HEK293T (cell line): ENCODE measurements at places on chromosomes 12 and 14.

DNA sequence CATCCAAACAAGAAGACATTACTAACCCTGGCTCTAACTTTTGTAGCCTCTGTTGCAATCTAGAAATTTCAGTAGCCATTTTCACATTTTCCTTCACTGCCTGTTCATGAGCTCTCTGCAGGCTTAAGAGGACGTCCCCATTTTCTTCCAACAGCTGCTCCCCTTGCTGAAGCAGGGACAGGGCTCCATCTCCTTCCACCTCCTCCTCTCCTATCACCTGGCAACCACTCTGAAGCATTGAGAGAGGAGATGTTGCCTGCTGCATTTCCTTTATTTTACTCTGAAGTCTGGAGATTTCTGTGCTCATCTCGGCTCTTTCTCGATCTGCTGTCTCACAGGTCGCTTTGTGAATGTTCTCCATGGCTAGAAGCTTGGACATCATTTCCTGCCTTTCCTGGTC, 73.3 kb downstream of the NIN start:
- DNase-seq = no peak

DNA sequence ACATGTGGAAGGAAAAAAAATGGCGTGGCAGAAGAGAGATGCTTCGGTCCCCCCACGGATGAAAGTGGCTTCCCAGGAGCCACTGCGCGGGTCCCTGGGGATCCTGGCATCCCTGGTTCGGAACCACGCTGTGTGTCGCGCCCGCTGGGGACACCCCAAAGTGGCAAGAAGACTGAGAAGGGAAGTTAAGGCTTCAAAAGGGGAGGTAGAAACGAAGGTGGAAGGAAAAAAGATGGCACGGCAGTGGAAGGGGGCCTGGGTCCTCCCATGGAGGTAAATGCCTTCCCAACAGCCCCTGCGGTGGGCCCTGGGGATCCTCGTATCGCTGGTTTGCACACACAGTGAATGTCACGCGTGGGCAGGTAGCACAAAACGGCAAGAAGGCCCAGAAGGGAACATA, 281.7 kb downstream of the ALG10 start:
- DNase-seq = no peak

DNA sequence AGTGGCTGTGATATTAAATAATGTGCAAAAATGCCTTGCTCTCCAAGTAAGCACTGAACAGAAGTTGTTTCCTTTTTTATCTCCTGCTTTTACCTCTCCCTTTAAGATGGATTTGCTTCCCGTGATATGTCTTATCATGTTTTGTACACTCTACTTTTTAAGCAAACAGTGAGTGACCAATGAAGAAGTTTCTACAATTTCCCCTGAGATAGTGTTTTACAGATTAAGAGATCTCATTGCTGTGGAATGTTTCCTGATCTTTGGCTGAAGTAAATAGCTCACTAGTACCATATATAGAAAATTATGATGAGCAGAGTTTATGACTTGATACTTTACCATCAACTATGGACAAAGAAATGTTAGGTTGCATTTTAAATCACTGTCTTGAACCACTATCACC, 184.8 kb upstream of the PDE3A start:
- no peak for DNase-seq

DNA sequence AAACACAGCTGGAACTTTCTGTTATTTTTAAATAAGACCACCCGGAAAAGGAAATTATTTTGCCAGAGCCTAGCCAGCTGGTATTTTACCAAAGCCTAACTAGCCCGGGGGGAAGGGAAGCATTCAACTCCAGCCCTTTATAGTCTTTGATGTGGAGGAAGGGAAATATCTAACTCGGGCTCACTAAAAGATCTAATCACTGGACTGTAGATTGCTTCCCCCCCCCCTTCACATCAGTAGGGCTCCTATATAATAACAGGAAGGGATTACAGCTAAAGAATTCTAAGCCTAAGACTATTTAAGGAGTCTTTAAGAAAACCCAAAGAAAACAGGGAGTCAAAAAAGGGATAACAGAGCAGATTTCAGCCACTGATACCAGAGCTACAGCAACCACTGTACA, 431.1 kb downstream of the KCNH5 start:
- no peak for DNase-seq

- peak; percentile 83 for DNase-seq
Observed at GRCh38 chr14:104723651-104724406, at the start of gene ADSS1. TSS of gene ADSS1 (plus strand) at chr14:104724229. CDS start at chr14:104724271, 42 bp downstream.

DNA sequence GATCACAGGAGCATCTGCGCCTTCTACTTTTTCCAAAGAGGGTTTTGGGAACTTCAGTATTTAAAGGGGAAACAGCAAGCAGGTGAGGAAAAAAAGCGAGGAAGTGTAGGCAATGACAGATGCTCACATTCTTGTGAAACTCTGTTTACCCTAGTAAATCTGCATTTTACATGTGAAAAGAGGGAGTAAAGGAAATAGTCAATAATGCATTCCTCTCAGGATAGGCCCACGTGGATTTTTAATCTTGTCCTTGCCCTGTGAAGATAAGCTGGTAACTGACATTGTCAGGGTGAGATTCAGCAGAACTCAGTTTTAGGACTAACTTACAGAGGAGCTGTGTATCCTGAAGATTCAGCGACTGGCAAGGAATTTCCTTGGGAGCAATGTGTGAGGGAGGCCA, 1119.2 kb upstream of the TMEM132C start:
- DNase-seq = no peak

GRCh38 chr12:22990501-22990900, 365.5 kb downstream of the ETNK1 start:
- DNase-seq = no peak

DNA sequence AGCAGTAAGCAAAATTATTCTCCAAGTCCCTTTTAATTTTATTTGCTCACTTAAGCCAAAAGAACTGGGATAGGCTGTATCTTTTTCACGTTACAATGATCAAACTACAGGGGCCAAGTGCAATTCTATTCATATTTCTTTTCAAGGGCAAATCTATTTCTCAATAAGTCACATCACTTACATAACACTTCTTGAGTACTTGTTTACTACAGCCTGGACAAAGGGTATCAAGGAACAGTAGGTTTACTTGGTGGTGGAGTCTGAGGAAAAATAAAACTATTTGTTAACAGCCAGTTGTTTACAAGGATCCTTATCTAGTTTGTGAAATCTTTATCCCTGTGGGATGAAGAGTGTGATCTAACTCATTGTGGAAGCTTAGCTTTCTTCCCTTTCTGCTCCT, 72.1 kb downstream of the PDE3A start:
- DNase-seq = no peak

GRCh38 chr14:100404419-100404818, 81.3 kb downstream of the SLC25A47 start:
- no peak for DNase-seq

- DNase-seq = no peak
Observed at GRCh38 chr12:57869298-57869926, 22.9 kb upstream of the CTDSP2 start.

DNA sequence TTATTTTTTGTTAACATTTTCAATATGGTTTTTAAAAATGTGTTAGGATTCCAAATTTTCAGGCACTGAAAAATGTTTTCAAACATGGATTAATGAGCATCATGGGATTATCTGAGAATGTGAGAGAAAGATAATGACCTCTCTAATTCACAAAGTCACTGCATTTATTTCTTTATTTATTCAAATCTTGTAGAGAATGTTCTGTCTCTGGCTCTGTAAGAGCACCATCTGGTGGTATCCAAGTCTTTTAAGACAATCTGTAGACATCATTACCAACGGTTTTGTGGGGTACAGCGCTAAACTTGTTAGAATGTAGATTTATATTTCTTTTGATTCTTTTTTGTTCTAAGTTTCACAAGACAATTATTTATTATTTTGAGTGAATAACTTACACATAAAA, 956.0 kb upstream of the NOVA1 start:
- DNase-seq = no peak

GRCh38 chr14:70776197-70776596, 33.1 kb downstream of the MAP3K9 start:
- DNase-seq = no peak

DNA sequence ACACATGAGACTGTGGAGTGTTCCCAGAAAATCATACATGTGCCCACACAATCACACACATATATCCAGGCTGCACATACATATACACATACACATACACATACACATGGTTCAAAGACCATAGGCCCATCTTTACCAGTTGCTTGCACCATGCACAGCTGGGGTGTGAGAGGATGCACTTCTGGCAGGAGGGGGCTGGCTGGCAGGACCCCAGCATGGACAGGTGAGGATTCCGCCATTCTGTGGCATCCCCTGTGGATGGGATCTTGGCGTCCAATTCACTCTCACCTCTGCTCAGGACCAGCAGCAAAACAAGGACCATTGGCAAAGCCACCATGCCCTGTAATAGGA, 7.0 kb downstream of the ITGB7 start:
- DNase-seq = no peak

DNA sequence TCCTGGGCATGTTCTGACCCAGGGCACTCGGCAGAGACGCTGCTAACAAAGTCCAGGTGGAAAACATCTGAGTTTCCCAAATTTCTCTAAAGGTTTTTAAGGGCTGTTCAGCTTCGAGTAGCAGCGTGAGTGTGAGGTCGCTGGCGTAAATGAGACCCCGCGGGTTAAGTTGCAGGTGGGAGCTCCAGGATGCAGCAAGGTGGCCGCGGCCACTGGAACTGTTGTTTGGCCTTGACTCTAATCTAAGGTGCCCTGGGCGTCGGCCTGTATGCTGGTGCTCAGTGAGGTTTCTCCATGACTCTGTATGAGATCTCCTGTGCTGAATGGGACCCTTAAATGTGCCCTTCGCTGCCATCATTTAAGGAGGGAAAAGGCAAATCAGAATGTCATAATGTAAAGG, 50.7 kb downstream of the ELK3 start:
- DNase-seq = no peak

DNA sequence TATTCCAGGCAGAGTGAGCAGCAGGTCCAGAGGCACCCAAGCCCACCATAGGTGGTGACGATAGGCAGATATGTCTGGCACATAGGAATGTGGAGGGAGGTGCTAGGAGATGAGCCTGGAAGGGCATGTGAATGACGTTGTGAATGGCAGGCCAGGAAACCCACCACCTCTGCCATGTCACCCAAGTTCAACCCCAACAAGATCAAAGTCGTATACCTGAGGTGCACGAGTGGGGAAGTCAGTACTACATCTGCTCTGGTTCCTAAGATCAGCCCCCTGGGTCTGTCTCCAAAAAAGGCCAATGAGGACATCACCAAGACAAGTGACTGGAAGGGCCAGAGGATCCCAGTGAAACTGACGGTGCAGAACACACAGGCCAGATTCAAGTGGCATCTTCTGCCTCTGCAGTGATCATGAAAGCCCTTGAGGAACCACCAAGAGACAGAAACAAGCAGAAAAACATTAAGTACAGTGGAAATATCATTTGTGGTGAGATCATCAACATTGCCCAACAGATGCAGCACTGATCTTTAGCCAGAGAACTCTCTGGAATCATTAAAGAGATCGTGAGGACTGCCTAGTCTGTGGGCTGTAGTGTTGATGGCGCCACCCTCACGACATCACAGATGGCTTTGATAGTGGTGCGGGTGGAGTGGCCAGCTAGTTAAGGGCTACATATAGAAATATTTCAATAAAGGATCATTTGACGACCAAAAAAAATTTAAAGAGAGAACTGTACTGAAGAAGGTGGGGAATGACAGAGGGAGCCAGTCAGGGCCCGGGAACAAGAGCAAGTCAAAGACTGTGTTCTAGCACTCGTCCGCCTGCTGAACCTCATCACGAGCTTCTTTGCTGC, 99.7 kb downstream of the ZFP36L1 start:
- no peak for DNase-seq

DNA sequence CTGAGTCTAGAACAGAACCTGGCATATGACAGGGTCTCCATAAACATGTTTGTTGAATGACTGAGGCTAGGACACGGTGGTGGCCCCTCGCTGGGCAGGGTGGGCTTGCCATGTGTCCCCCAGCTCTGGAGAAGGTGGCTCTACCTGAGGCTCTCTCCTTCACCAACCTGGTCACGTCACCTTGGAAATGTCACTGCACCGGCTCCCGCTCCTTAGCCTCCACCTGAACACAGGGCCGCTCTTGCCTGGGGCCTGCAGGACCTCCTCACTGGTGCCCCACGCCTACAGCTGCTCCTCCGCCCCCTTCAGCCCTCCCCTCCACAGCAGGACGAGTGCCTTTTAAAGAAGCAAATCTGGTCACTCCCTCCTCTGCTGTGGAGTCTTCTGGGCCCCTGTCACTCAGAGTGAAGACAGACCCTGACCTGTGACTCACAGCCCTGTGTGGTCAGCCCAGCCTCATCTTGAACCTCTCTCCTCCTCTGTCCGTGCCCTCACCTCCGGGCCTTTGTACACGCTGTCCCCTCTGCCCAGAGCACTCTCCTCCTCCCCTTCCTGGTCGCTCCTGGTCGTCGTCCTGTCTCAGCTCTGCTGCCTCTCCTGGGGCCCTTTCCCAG, 81.0 kb downstream of the ADGRD1 start:
- no peak for DNase-seq

DNA sequence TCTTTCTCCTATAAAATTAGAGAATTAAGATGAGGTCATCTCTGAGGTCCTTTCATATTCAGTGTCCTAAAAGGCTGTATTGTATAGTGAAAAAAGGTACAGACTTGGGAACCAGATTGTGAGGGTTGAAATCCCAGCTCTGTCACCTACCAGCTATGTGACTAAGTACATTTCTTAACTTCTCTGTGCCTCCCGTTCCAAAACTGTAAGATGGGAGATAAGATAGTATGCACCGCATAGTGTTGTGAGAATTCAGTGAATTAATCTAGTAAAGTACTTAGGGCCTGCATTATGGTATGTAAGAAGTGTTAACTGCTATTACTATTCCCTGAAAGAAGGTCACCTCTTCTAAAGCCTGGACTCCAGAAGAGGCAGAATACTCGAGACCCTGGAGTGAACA, 60.6 kb downstream of the GNG2 start:
- DNase-seq = no peak

DNA sequence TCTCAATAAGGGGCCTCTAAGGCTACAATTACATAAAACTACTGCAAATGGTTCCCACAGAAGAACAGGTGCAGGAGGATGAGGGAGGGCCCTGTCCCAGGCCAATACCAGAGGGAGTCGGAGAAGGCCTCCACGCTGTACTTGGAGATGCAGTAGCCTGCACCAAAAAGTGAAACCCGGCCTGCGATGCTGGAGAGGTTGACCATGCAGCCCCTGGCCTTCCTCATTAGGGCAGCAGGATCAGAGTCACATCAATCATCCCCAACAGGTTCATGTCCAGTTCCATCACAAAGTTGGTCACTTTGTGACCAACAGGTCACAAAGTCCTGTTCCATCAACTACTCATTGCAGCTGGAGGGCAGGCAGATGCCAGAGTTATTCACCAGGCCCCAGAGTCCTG, 23.0 kb downstream of the ZBTB39 start:
- DNase-seq = no peak

DNA sequence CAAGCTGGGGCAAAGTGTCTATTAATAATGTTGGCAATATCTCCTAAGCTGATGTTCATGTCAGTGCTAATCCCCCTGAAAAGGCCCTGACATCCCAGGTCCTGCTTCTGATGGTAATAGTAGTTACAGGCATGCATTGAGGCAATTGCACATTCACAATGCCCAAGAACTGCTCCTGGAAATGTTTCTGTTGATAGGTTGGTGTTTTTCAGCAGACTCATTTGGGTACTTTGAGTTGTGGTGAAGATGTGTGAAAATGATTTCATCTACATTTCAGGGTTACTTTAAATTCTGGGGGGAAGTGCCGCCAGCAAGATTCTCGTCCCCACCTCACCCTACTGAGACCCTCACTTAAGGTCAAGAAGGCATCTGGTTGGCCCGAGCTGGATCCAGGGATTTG, 92.9 kb downstream of the BBS10 start:
- DNase-seq = no peak

- no peak for DNase-seq
Observed at GRCh38 chr12:122990961-122991622, 10.6 kb downstream of the ARL6IP4 start.

GRCh38 chr12:64383675-64384074, 6.9 kb downstream of the C12orf56 start:
- DNase-seq = no peak

- no peak for DNase-seq
Observed at GRCh38 chr14:88437658-88438057, 52.2 kb downstream of the SPATA7 start.
